ENCODE measurements at places on chromosomes 7 and 10.

DNA sequence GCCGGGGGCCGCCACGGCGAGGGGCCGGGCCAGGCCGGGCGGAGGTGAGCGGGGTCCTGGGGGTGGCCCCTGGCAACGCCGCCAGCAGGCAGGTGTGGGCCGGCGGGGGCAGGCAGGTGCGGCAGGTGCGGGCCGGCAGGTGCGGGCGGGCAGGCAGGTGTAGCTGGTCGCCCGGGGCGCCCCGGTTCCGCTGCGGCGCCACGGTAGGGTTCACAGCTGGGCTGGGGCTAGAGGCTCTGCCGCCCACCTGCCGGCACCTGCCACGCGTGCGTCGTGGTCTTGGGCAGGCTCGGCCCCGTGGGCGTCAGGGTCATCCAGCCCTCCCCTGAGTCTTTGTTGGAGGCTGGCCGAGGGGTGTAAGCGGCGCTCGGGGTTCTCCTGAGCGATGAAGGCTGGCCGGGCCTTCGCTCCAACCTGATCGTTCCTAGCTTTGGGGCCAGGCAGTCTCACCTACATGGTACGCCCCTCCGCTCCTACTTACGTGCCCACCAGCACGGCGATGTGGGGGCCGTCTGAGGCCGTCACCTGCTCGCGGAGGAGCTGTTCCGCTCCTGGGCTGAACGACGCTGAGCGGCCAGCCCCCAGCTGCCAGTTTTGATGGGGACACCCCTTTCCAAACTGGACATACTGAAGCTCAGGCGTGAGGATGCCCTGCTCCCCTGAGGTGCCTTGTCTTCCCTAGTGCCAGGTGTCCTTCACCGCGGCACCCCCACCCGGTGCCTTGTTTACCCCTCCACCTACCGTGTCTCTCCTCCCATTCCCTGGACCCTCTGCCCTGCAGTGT, 493 bp downstream of the ZMIZ2 start:
- no peak for DNase-seq

DNA sequence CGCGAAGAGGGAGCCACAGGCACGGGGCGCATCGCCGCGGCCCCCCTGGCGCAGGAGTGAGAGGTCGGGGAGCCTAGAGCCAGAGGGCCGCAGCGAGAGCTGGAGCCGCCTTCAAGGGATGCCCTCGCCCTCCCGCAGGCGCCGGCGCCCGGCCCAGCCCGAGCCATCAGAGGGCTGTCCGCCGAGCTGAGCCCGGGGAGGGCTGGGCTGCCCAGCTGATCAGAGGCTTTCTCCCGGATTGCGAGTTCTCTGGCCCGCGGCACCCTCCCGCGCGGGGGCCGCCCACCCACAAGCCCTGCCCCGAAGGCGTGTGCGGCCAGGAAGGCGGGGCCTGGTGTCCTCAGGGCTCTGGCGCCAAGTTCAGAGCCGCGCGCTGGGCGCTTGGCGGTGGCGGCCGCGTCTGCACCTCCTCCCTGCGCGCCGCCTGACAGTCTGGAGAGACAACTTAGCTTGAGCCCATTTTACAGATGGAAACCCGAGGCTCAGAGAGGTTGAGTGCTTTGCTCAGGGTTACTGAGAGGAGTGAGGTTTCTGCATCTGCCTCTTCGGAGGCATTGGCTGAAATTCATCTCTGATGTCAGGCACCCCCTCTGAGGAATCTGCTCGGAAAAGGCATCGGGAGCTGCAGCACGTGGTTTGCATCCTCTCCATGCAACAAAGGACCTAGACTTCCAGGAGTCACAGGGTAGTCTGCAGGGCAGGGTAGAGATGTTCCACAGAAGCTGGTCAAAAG, 3.8 kb upstream of the ANTXRL start:
- DNase-seq = peak; percentile 37

- DNase-seq = no peak
Observed at GRCh38 chr7:146096994-146097393, 19.6 kb upstream of the CNTNAP2 start.

DNA sequence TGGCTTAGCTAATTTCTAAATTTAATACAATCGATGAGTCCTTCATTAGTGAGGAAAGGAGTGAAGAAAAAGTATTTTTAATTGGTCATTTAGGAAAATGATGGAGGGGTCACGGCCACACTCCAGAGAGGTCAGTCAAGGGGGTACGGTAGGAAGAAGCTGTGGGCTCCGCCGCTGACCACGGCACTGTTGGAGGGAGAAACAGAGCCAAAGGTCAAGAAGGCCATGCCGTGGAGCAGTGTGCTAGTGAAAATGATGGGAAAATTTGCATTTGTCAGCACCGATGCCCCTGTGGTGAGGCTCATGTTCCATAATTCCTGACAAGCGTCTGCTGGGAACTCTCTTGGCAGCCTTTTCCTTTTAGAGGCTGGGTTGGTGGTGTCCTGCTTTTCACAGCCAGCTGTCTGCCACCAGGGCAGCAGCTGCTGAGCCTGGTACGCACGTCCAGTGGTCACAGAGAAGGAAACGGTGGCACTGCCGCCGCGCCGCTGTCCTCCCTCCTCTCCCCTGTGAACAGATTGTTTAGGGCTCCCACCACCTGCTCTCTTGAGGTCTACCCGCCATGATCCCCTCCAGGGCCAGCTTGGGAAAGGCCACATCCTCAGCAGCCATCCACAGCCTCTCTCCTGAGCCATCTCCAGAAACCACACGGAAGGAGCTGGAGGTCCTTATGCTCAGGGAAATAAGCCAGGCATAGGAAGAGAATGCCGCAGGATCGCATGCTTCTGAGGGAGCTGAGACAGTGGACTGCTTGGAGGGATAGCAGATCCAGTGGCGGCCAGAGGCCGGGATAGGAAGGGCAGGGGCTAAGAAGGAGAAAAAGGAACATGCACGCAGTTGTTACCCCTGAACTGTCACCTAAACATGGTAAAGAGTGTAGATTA, 263.7 kb upstream of the PPP2R2D start:
- no peak for DNase-seq

All from CD14-positive monocyte (primary cell).